Left kidney (tissue), 8 donors: ENCODE measurements at places on chromosomes 1 and 21.

DNA sequence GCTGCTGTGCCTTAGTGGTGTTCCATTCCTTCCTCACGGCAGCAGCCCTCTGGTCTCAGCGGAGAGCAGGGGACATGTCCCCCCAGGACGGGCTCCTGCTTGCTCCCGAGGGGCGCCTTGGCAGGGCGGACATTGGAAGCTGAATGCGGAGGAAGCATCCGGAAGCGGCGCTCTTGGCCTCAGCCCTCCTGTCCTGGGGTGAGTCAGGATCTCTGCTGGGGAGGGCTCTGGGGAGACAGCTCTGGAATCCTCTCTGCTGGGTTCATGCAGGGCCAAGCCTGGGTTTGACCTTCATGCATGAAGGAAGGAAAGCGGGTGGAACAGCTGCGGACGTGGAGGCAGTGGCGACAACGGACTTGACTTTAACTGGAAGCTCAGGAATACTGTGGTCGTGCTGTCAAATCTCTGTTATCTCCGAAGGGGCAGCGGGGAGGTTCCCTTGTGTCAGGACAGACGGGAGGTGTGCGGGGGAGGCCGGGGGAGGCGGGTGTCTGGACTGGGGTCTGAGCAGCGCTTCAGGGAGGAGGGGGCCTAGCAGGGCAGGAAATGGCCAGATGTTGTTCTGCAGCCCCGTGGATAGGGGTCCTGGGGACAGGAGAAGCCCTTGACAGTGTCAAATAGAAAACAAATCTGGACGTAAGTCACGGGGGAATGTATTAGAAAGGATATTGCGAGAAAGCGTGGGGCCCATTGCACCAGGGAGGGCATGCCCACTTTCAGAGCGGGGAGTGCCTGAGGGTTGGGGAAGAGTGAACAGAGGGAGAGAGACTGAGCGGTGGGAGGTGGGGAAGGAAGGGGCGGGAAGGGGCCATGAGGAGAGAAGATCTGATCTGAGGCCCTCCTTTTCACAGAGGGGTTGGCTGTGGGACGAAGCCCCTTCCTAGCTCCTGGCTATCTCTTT is 26.6 kb downstream of the CRYAA start:
- no peak for DNase-seq

DNA sequence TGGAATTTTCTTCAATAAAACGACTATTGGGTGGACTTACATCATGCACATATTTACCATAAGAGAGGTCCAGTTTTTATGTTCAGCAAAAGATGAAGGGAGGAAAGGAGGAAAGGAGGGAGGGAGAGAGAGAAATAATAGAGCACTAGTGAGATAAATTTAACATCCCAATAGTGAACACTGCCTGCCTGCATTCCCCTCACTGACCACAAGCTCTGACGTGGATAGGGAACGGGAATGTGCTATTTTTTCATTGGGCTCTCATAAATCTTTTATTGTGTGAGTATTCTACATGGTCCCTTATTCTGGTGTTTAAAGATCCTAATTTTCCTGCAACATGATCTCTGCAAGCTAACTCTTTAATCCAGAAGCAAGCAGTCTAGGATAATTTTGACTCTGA is 82.1 kb downstream of the TTC3 start:
- DNase-seq = no peak

DNA sequence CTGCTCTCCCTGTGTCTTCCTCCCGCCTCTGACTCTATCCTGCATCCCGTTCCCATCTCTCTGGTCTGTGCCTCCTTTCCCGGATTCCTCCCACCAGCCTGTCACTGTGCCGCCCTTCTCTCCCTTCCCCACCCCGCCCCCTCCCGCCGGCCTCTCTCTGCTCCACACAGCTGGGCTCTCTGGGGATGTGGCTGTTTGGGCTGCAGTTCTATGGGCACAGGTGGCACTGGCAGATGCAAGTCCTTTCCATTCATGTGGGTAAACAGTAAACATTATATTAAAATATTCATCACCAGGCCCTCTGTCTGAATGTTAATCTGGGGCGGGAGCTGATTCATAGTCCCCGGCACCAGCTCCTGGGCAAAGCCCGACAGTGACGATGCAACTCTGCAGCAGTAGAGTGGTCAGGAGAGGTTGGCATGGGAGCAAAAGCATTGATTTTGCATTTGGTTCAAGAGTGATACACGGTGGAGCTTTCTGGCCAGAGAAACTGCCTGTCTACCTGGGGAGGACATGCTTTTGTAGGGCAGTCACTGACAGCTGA is 249.3 kb downstream of the TNR start:
- no peak for DNase-seq

- no peak for DNase-seq
Measured at GRCh38 chr1:51101976-51102375, at the start of gene C1orf185. Gene C1orf185, plus strand, starts transcription at chr1:51102228. Its CDS starts 6 bp downstream, at chr1:51102234.

DNA sequence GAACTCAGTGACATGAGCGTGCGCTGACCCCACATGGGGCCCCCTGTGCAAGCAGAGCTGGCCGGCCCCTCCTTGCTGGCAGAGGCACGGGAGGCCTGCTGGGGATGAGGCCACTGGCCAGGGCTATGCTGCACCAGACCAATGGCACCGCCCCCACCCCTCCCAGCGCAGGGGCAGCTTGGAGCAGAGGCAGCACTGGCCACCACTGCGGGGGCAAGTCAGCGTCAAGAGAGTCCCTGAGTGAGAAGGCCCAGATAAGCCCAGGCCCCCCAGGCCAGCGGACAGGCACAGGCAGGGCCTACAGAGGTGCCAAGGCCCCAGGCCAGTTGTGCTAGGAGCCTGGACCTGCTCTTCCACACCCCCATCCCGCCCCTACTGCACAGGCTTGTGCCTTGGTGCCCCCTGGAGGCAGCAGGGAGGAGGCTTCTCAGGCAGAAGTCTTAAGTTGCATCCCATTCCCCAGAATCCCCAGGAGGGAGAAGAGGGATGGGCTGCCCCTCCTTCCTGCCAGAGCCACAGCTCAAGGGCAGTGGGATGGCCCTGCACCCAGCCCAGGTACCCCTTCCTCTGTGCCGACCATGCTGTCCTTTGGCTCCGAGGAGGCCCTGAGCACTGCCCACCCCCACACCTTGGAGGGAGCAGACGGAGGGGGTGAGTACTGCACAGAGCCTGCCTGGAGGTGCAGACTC is 35.8 kb downstream of the EPHX1 start:
- DNase-seq = no peak

- DNase-seq = no peak
Measured at GRCh38 chr21:34284666-34285065, 79.1 kb upstream of the KCNE2 start.

- no peak for DNase-seq
Measured at GRCh38 chr1:217315346-217315745, 315.5 kb downstream of the GPATCH2 start.

- no peak for DNase-seq
Measured at GRCh38 chr1:58116284-58116683, 430.2 kb downstream of the OMA1 start.

DNA sequence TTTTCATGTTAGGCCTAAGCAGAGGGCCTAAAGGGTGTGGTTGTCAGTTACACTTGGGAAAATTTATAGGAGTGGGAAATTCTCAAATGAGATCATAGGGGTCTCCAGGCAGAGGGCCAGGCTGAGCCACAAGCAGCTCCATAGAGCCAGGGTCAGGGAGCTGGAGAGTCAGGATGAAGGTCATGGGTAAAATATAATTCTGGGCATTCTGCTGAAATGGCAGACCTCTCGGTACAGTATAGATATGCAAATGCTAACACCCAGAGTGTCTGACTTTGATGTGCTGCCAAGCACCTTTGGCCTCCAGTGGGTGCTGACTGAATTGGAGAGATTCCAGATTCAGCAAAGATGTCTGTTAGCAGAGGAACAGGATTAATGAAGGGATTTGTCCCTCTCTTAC is 40.1 kb downstream of the DNM3 start:
- DNase-seq = no peak
